HuH-7 (cell line): ENCODE measurements at places on chromosomes 5 and 9.

GRCh38 chr9:4501147-4501507 lies 10.9 kb downstream of the SLC1A1 start:
- no peak for DNase-seq

DNA sequence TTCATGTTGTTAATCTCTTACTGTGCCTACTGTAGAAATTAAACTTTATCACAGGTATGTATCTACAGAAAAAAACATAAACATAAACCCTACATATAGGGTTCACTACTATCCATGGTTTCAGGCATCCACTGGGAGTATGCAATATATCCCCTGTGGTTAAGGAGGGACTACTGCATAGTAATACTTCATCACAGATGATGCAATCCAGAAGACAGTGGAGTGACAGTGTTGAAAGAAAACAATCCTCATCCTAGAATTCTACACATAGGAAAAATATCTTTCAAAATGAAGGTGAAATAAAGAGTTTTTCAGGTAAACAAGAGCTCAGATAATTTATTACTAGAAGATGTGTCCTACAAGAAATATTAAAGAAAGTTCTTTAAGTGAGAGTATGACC lies 105.9 kb downstream of the HOMER1 start:
- no peak for DNase-seq

DNA sequence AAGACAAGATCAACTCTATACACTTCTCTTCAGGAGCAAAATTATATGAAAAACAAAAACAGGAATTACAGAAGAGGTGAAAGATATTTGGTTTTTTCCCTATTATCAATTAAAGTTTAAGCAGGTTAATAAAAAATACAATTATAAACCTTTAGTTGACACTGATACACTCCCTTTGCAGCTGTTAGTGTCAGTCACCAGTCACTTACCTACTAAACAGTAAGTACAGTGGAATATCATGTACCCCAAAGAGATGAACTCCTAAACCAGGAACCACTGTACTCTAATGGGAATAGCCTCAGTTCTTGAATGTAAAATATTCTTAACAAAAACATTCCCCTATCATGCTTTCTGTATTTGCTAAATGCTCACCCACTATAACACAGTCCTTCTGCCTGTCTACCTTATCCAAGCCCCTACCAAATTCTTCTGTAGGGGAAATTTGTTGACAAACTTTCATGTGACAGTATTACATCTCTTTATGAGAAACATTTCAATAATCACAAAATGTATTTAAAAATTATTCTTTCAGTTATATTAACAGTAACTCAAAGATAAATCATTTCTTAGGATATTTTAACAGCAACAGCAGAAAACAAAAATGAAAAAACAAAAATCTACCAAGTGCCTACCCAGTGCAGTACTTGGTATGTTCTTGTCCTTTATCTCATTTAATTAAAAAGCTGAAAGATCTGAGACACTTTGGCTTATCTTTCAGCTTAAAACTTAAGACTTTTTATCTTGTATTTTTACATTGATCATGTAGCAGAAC lies 212.8 kb downstream of the MLLT3 start:
- no peak for DNase-seq

DNA sequence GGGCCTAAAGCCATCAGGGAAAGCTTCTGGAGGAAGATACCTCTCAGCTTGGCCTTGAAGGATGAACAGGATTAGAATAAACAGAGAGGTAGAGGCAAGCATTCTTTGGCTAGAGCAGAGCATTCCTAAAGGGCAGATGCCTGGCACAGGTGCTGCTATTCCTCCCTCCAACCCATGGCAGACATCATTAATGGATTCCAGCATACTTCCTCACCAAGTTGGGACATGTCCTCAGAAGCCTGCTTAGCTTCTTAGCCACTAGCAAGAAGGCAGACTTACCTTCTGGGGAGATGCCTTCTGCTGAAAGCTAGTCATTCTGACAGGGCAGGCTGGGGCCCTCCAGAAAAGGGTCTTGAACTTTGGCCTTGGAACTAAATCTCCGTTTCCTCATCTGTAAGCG lies 122.0 kb downstream of the RGS3 start:
- DNase-seq, result no peak

- no peak for DNase-seq
Observed at GRCh38 chr5:91142386-91142785, 240.7 kb downstream of the ARRDC3 start.

- no peak for DNase-seq
Observed at GRCh38 chr5:29307478-29307877, 1886.0 kb upstream of the CDH6 start.

- DNase-seq, result no peak
Observed at GRCh38 chr5:130514984-130515690, 610.9 kb downstream of the CHSY3 start.

DNA sequence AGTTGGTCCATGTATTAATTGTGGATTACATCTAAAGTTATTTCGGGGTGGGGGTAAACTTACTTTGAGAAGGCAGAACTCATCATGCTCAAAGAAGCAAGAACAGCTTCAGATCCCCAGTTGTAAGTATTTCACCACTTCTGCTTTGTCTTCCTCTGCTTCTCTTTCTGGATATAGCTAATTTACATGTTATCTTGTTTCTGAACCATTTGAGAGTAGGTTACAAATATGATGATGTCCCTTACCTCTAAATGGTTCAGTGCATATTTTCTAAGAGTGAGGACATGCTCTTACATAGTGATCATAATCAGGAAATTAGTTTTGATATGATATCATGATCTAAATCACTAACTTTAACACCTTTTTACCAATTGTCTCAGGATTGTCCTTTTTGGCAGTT lies 11.9 kb downstream of the TRIO start:
- no peak for DNase-seq

- DNase-seq, result no peak
Observed at GRCh38 chr5:40291338-40291737, 388.4 kb upstream of the PTGER4 start.
